HCEC 1CT (cell line): ENCODE measurements at places on chromosomes 5 and 9.

- DNase-seq, result no peak
Measured at GRCh38 chr9:90464978-90465377, 177.6 kb downstream of the DIRAS2 start.

GRCh38 chr5:10949856-10950630 lies 189.0 kb upstream of the DAP start:
- DNase-seq, result no peak

GRCh38 chr9:123796618-123797484 lies 133.1 kb downstream of the DENND1A start:
- no peak for DNase-seq

- no peak for DNase-seq
Measured at GRCh38 chr5:112512901-112513300, 93.8 kb upstream of the EPB41L4A start.
